ENCODE measurements at places on chromosomes 13 and 19. TPM values are rescaled to one million over a fixed set of nuclear protein-coding genes. Genes with fewer than 3 reads are reported as not detected.
A peak's percentile ranks its signal among the peaks of the same experiment; 100 is the strongest.

DNA sequence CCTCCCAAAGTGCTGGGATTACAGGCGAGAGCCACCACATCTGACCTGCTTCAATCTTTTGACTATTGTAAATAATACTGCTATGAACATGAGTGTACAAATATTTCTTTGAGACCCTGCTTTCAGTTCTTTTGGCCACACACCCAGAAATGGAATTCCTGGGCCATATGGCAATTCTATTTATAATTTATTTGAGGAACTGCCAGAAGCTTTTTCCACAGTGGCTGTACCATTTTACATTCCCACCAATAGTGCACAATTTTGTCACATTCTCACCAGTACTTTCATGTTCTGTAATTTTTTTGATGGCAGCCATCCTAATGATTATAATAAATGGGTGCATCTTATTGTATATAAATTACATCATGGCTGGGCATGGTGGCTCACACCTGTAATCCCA is 13.7 kb upstream of the FCER2 start:
- DNase-seq = no peak

- DNase-seq = no peak
These were observed 13.0 kb downstream of the YIPF2 start for GRCh38 chr19:10915130-10916091.

GRCh38 chr13:32707471-32707870 is 121.2 kb downstream of the PDS5B start:
- no peak for DNase-seq

- DNase-seq = no peak
These were observed 10.6 kb downstream of the CCDC8 start for GRCh38 chr19:46402725-46403124.

DNA sequence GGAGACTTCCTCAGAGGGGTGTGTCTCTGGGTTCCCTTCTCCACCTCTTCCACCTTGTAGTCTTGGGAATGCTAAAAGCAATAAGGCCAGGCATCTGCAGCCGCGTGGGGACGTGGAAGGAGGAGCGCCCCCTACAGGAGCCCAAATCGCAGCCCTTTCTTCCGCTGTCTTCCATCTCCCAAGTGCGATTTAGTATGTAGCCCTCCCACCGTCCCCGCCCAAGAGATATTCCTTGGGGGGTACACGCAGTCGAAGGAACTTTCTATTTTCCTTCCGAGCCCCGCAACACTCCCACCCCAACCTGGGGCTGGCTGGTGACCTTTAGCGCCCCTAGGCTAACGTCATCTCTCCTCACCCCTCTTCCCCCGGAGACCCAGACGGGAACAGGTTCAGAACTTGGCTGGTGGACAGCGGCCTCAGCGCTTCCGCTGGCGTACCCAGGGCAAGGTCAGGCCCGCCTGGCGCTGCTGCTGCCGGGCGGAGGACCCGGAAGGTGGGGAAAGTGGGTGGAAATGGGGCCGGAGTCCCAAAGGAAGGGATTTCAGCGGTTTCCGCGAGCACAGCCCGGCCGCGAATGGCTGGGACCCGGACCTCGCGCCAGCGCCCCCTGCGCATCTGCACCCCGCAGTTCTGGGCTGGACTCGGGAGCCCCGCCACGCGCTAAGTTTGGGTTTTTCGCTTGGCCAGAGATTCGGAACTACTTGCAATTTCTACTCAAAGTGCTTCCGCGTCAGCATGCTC is 2.1 kb upstream of the PCDH8 start:
- DNase-seq = peak; percentile 20

DNA sequence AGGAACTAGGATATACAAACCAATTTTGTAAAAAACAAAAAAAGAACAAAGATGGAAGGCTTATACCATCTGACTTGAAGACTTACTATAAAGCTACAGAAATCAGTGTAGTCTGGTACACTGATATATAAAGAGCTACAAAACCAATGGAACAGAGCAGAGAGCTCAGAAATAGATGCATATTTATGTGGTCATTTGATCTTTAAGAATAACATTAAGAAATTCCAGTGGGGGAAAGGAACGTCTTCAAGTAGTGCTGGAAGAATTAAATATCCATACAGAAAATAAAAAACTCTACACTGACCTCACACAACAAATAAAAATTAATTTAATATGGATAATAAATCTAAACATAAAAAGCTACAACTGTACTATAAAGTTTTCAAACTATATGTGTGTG is 317.0 kb downstream of the ENOX1 start:
- DNase-seq = no peak

DNA sequence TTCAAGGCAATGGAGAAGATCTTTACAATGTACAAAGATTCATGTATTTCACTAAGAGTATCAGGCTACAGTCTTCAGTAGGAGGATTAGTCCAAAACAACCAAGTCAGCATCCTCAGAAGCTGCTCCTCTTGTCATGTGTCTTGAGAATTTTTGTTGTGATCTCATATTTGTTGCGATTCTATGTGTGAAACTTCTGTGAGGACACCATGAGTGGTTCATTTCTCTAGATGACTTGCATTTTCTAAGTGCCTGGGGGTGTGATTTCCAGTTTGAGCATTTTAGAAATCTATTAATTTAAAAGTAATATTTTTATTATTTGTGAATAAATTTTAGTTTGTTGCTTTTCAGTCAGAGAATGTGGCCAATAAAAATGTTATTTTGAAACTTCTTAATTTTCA is 94.5 kb downstream of the RAP2A start:
- DNase-seq = no peak

DNA sequence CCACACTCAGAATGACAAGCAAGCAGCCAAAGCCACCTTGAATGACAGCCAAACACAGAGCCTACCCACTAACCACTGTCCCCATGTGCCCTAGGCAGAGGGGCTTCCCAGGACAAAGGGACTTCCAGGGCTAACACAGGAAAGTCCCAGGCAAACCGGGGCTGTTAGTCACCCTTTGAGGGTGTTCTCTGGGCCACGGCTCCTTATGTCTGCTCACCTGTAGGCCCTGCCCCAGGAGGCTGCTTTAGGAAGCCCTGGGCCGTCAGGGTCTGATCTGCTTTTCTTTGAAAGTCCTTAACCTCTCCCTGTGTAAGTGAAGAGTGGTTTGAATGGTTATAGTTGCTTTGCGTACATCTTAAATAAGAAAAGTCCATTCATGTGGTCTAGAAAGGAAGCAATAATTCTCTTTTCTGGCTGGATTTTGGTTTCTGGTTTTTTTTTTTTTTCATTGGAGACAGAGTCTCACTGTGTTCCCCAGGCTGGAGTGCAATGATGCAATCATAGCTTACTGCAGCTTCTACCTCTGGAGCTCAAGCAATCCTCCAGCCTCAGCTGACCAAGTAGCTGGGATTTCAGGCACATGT is 161.4 kb downstream of the EFNB2 start:
- DNase-seq = peak; percentile 48

- DNase-seq = no peak
These were observed 1491.0 kb upstream of the MIR17HG start for GRCh38 chr13:89856512-89856911.

GRCh38 chr19:5680084-5680436 is 256 bp downstream of the MICOS13 start:
- DNase-seq = no peak

- DNase-seq = no peak
These were observed 746 bp downstream of the RAB3D start for GRCh38 chr19:11338569-11339253.

- no peak for DNase-seq
These were observed 52.0 kb downstream of the RAB20 start for GRCh38 chr13:110509478-110509926.

DNA sequence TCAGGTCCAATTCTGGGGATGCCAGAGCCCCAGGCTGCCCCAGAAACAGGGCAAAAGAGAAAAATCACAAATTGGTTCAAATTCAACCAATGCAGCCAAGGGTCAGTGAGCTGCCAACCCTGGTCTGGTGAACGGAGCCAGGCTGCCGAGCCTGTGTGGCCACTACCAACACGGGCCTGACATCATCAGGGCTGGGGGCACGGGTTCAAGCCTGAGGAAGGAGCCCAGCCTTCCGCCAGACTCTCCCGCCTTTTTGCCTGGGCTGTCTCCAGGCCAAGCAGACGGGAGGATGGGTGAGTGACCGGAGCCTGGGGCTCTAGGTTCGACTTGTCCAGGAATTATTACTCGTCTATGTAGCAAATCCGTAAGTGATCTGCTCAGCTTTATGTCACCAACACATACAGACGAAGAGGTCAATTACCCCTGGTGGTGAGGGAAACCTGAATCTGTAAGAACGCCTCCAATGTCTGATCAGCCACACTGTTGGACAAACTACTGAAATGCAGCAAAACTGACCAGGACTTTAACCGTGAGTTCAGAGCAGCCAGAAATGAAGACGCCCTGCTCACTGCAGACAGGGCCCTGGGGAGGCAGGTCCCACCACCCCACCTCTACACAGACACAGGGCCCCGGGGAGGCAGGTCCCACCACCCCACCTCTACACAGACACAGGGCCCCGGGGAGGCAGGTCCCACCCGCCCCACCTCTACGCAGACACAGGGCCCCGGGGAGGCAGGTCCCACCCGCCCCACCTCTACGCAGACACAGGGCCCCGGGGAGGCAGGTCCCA is 31.8 kb downstream of the RAB20 start:
- DNase-seq = no peak

GRCh38 chr19:46460981-46461380 is 10.4 kb downstream of the PNMA8A start:
- no peak for DNase-seq

DNA sequence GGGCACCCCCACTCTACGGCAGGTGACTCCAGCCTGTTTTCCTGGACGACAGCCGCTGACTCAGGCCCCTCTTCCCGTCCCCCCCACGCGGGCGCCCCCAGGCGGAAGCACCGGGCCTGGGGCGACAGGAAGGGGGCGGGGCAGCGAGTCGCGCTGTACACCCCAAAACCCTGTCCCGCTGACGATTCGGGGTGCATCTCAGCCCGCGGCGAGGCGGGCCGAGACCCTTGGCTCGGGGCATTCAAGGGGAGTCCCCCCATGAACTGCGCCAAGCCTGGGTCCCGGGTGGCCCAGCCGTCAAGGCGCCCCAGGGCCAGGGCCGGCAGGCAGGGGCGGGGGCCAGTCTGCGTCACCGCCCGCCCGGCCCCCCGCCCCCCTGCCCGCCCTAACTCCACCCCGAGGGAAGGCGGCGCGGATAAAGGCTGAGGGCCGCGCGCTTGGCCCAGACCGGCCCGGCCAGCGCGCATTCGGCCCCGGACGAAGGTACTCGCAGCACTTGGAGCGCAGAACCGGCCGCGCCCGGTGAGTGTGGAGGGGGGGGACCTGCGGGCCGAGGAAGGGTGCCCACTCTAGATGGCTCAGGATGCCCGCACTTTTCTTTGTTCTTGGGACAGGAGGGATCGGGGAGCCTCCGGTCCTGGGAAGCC is at the start of gene MIDN:
Gene MIDN, plus strand, starts transcription at position 445 of the 647 bp plus-strand sequence. CDS start 1,714 bp downstream, outside the sequence.
- DNase-seq = peak; percentile 90

DNA sequence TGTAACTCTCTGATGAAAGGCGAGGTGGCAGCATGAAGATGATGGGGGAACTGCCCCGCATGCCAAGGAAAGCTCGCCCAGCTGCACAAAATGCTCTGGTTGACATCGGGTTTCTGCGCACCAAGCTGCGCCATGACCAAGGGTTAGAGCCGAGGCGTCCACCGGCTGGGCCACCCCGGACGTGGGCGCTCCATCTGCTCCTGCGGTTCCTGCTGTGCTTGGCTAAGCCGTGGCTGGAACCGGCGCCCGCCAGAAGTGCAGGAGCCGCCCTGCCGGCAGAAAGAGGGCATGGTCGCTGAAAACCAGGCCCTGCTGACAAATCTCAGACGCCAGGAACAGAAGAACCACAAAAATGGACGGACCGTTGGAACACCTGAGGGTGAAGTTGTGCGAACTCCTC is 57.9 kb downstream of the ZNF100 start:
- DNase-seq = no peak

- peak; percentile 70 for DNase-seq
These were observed 36.3 kb downstream of the SHISA2 start for GRCh38 chr13:26015271-26016125.

DNA sequence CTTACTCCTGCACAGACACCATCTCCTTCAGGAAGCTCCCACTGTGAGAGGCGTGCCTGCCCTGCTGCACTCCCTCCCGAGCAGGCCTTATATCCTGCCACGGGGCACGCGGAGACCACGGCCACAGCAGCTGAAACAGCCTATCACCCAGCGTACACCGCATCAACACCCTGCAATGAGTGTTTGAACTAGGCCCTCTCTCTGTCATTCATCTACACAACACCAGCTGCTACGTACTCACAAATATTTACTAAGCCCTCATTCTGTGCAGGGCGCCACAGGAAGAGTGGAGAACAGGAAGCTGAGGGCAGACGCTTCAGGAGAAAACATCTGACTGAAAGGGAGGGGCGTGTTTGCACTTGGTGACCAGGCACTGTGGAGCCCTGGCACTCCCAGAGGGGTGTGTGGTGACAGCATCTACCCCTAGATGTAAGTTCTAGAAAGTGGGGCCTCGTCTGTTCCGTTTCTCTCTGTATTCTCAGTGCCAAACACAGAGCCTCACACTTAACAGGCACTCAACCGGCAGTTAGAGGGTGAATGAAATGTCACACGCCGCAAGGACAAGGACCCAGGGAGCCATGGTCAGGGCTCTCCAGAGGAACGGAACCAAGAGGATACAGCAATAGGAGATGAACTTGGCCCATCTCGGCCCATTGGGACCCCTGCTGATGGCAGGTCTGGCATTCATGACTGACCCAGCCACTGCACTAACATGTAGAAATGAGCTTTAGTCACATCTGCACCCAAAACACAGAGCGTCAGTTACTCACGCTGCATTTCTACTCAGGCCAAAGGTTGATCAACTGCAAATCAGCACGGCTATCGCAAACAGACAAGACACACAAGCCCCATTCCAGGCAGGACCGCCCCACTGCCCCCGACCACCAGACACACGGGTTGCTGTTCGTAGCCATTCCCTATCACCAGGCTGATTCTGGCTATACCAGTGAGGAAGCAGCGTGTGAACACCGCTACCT is 15.7 kb downstream of the RANBP3 start:
- DNase-seq = peak; percentile 93

DNA sequence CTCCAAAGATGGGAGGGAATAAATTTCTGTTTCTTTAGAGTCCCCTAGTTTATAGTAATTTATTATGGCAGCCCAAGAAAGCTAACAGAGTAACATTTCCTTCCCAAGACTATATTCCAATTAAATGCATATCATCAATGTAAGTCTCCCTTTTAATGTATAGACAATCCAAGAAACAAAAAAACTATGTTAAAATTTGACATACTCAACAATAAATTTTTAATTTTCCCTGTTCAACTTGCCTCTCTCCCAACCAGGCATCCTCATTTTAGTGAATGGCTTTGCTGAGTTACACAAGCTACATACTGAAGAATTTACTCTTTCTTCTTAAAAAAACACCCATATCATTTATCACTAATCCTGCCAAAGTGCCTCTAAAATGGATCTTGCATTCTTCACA is 1357.7 kb downstream of the PCDH9 start:
- DNase-seq = no peak

MKNK2 gene
- total RNA-seq = 86.1 TPM

SRRM5 gene
- 0.32 TPM for total RNA-seq

PRR12 gene
- 35.6 TPM for total RNA-seq

TSHZ3 gene
- total RNA-seq = 6.2 TPM

DENND1C gene
- total RNA-seq = not detected

CDX2 gene
- total RNA-seq = not detected

KLC3 gene
- not detected for total RNA-seq

ASPDH gene
- not detected for total RNA-seq

LRRC63 gene
- not detected for total RNA-seq

ZNF543 gene
- total RNA-seq = 4.5 TPM

Data from endothelial cell of umbilical vein (primary cell).